ENCODE measurements at places on chromosomes 12 and 14. TPM values are rescaled to one million over a fixed set of nuclear protein-coding genes. Genes with fewer than 3 reads are reported as not detected.

Gene ACTN1
- total RNA-seq: 38.3 TPM

- ATAC-seq: peak; percentile 67
Observed at GRCh38 chr12:9751204-9752144, 9.2 kb downstream of the CD69 start.

- ATAC-seq: peak; percentile 65
Observed at GRCh38 chr12:98741556-98742265, 96.6 kb downstream of the APAF1 start.

GRCh38 chr12:5096241-5096924, 52.7 kb downstream of the KCNA5 start:
- ATAC-seq: no peak

DNA sequence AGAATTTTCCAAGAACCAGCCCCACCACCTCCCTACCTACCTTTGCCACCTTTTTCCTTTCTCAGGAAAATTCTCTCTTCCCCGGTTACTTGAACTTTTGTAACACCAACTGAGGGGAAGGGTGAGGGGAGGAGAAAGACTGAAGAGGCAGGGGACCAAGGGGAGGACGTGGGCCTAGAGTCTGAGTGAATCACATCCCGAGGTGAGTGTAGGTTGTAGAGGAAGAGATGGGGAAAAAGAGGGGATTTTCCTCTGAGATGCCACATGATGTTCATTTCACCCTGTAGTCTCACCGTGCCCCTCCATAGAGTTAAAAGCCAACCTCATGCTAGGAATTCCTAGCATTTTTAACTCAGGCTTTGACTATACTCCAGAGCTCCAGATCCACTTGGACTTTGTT, 311.8 kb downstream of the RPAP3 start:
- peak; percentile 59 for ATAC-seq

GRCh38 chr12:54134850-54135249, 53.9 kb downstream of the SMUG1 start:
- ATAC-seq: no peak

DNA sequence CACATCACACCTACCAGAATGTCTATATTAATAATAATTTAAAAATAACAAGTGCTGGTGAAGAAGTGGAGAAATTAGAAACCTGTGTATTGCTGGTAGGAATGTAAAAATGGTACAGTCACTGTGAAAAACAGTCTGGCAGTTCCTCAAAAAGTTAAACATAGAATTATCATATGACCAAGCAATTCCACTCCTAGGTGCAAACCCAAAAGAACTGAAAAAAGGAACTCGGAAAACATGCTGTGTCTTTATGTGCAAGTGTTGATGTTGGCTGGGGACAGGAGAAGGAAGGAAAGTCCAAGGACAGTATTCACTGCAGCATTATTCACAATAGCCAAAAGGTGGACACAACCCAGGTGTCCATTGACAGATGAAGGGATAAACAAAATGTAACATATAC, 146.5 kb downstream of the TTC7B start:
- ATAC-seq: no peak

- no peak for ATAC-seq
Observed at GRCh38 chr12:60947533-60947932, 1312.7 kb upstream of the USP15 start.

Measured in activated T-helper 17 cell treated with anti-CD3 and anti-CD28 coated beads, Interleukin-2, amount 50 U/mL, for 72 hours (primary cell).